ENCODE measurements at places on chromosomes 4 and X.

GRCh38 chr4:32191961-32192360 lies 1471.8 kb downstream of the PCDH7 start:
- DNase-seq, result no peak

DNA sequence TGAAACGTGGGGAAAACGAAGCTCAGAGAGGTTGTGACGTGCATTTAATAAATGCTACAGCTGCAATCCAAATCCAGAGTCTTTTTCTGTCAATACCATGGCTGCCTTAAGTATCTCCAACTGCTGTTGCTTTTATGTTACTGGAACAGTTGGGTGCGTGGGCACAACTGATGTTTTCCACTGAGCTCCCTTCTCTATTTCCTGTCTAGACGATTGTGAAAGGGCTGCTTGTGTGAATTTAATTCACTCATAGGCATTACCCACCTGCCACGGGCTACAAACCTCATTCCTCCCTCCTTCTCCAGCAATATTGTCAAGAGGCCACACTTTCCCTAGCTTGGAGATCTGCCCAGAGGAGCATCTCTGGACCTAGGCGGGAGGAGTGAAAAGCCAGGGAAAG lies 526.0 kb downstream of the MID1IP1 start:
- DNase-seq, result no peak

- DNase-seq, result no peak
Observed at GRCh38 chr4:150973626-150974251, 41.3 kb downstream of the LRBA start.

- DNase-seq, result no peak
Observed at GRCh38 chr4:87738483-87738882, 60.9 kb upstream of the IBSP start.

DNA sequence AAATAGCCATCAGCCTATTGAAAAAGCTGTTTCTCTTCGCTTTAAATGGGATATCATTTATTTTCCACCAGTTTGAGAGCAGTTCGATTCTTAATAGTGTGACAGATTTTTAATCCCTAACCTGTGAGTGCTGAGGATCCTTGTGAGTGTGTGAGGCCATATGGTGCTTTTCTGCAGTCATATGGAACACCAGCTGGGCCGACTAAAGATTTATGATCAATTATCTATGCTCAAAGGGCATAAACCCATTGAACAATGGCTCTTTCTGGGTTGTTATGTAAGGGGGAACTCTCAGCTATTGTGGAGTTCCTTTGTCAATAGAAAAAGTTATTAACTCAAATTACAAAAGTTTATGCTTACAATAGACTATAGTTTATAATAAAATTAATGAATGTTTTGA lies 1003.6 kb downstream of the FAT4 start:
- DNase-seq, result no peak
